ENCODE measurements at places on chromosomes 4 and X.
A peak's percentile ranks its signal among the peaks of the same experiment; 100 is the strongest.

DNA sequence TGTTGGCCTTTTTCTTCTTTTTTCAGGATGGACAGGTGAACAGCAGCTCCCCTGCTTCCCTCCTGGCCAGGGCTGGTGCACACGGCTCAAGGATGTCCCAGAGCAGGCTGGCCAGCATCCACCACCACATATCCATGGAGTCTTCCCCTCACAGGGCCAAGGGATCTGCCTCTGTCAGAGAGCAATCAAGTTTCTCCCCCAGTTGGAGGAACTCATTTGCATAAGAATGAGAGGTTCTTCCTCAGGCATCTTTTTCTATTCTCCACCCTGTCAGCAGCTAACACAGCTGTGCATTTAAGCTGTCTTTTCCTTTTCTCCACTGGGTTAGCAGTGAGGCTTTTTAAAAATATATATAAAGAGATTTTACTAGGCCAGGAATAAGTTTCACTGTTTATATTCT, 143.8 kb downstream of the ANAPC10 start:
- no peak for DNase-seq

DNA sequence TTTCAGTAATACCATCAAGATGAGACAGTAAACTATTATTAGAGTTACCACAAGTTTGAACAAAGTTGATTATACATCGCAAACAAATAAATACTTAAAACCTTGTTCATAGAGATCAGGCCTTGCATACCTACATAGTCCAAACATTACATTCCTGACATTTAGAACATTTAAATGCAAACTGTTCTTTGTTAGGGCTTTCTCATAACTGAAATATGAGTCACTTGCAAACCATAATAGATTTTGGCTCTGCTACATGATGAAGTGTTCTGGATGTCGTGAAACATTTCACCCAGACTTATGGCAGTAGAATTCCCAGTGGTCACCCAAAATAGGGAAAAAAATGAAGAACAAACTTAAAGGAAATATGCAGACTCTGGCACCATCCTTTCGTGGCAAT, 75.0 kb downstream of the FAT4 start:
- DNase-seq, result no peak

DNA sequence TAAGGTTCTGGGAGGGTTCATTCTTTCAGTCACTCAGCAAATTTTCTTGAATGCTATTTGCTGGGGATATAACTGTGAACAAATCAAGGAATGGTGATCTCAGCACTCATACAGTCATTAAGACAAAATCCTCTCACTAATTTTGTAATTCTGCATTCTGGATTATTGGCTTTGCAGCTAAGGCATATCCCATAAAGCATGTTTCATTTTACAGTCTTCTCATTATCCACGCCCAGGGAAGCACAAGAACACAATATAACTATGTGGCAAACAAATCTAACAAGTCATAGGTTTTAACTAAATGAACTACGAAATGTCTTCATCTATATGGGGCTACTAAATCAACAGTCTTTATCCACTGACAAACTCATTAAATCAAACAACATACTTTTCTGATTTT, 139.9 kb downstream of the CAMK2D start:
- DNase-seq, result no peak

- peak; percentile 56 for DNase-seq
These were observed at the start of gene NALF2 for GRCh38 chrX:69503782-69504625. Gene NALF2, plus strand, starts transcription at chrX:69504326. Its CDS starts 957 bp downstream, at chrX:69505283.

DNA sequence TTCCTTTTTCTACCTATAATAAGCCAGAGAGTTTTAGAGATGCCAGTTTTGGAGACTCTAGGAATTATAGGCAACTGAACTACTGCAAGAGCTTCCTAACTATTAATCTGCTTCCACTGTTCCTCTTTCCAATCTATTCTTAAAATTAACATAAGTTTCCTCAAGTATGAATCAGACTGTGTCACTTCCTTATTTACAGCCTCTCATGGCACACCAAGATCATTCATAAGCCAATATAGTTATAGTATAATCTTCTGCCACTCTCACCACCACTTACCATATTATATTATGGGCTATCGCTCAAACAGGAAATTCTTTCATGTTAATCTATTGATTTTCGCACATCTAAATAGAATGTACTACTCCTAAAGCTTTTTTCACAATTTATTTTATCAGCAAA, 383.5 kb downstream of the STPG2 start:
- no peak for DNase-seq

DNA sequence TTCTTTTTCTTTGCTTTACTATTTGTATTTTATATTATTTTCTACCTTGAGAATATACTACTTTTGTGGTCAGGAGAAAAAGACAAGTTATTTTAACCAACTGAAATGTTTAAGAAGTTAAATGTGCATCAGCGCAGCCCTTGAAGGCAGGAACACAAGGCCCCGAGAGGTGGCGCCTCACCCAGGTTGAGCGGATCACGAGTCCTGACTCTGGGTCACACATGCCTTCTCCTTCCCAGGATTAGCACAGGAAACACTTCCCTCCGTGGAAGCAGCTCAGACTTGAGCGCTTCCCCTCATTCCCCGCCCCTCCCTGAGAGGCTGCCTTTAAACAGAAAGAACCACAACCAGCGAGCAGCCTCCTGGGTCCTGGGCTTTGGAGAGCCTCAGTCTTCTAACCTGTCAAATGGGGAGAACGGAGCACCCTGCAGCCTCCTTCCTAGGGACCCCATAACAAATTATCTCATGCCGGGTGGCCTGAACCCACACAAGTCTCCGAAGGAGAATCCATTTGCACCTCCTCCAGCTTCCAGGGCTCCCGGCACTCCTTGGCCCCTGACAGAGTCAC, 217.6 kb downstream of the AFAP1 start:
- DNase-seq, result no peak

All from heart right ventricle (tissue), 16 donors.